ENCODE measurements at places on chromosomes 12 and 14. TPM values are rescaled to one million over a fixed set of nuclear protein-coding genes. Genes with fewer than 3 reads are reported as not detected.
A peak's percentile ranks its signal among the peaks of the same experiment; 100 is the strongest.

ADAM21 gene
- total RNA-seq: 1.3 TPM

DNA sequence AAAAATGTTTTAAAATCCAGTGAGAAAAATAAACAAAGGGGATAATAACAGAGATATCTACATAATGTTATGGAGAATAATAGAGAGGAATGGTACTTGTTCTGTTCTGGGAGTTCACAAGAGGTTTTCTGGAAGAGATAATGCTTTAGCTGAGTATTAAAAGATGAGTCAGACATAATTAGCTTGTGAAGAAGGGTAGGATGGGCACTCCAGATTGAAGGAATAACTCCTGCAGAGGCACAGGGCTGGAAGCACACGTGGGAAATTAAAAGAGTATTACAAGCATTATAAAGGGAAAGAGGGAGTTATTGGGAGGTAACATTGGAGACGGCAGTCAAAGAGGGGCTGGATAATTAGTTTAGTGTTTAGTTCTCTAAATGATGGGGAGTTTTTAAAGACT, 124.9 kb upstream of the BTG1 start:
- DNase-seq: no peak

GRCh38 chr14:98754343-98755020, 517.5 kb downstream of the BCL11B start:
- DNase-seq: no peak

GRCh38 chr12:82896979-82897378, 210.3 kb downstream of the TMTC2 start:
- no peak for DNase-seq

GRCh38 chr12:41988715-41989114, 156.0 kb downstream of the GXYLT1 start:
- DNase-seq: no peak

DNA sequence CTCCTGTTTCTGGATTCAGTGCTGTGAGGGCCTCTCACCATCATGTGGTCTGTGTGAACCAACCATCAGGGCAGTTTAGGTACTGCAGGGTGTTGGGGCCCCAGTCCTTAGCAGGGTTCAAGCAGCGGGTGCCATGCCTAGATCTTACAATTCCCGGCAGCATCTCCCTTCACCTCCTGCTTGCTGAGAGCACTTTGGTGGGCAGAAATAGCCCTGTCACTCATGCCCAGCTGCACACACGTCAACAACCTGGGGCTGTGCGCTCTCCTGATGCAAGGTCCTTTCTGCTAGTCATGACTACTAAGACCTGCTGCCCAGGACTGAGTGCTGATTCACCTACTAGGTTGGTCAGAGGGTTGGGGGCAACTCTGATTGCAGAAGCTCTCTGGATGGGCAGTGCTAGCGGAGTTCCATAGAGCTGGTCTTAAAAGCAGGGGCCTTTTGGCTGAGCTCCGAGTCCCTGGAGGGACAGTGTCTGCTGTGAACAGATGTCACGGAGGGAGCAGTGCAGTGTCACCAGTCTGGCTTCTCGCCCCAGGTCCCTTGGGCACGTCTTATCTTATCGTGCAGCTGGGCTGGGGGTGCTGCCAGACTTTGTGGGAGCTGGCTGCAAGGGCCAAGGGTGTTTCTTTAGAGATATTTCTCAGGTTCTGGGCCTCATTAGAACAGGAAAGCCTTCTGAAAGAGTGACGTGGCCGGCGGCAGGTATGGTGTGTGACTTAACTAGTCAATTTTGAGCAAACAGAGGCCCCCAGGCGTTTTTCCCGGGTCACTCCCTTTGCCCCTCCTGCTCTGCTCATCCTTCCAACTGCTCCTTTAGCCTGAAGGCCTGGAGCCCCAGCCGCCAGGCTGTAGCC, 71.8 kb downstream of the NINJ2 start:
- no peak for DNase-seq

- peak; percentile 41 for DNase-seq
These were observed 114.5 kb downstream of the SRGAP1 start for GRCh38 chr12:63958876-63959580.

- no peak for DNase-seq
These were observed 718 bp downstream of the PACS2 start for GRCh38 chr14:105315211-105315721.

- peak; percentile 72 for DNase-seq
These were observed 56.4 kb upstream of the ATP2A2 start for GRCh38 chr12:110224379-110225304.
